ENCODE measurements at places on chromosomes 6 and 20.

DNA sequence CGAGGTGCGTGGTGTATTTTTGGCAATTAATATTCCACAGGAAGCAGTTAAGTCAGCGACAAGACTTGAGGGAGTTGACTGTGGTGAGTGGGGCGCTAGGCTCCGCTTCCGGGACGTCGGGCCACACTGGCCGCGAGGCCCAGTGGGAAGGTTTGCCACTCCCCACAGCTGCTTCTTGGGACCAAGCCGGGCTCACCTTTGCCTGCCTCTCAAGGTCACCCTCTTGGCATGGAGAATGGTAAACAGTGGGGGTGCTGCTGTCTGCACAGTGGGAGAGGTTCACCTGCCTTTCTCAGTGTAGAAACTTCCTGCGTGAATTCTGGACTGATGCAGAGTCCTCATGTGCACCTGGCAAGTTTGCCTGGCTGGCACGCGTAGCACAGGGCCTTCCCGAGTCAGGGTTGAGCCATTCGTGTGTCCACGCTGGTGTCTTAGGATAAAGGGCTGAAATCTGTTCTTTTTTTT is 6.4 kb downstream of the OSBPL2 start:
- no peak for DNase-seq

GRCh38 chr6:83613378-83613777 is 95.5 kb downstream of the SNAP91 start:
- DNase-seq: no peak

DNA sequence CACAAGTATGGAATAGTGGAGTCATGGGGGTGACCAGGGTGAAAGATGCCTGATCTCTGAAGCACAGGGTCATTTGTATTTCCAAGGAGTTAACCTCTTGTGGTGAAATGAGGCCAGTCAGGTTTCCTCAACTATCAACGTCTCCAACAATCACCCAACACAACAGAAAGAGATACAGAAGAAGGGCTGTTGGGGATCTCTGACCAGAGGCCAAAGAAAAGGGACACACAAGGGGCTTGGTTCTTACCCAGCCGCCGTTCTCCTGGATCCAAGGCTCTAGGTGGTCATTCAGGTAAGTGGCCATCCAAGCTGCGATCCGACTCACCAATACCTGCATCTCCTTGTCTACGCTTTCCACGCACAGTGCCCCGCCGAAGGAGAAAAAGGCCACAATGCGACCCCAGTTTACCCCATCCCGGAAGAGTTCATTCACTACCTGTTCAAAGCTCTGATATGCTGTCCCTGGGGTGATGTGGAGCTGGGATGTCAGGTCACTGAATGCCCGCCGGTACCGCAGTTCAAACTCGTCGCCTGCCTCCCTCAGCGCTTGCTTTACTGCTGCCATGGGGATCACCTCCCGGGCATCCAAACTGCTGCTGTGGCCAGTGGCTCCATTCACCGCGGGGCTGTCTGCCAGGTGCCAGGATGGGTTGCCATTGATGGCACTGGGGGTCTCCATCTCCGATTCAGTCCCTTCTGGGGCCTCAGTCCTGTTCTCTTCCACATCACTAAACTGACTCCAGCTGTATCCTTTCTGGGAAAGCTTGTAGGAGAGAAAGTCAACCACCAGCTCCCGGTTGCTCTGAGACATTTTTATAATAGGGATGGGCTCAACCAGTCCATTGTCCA is 1.0 kb downstream of the BCL2L1 start:
- DNase-seq: no peak

GRCh38 chr6:44530910-44531234 is 143.4 kb downstream of the CDC5L start:
- no peak for DNase-seq

DNA sequence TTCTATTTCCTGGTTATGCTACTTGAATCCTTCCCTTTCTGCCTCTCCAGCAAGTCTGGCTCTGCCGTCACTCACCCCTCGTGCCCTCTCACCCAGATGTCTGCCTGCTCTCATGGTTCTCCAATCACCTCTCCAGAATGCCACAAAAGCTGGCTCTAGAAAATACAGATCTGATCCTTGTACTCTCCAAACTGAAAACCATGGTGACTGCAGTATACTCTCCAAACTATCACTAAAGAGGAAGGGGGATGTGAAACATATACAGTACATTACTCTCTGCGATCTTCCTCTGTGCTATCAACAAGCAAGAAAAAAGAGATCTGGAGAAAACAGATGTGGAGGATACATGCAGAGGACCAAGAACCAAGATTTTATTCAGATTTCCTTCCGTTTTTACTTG is 91.1 kb downstream of the ATXN1 start:
- DNase-seq: no peak

All from activated gamma-delta T cell treated with anti-CD3 and anti-CD28 coated beads, Interleukin-2, amount 50 U/mL, for 16 hours (primary cell).